ENCODE measurements at places on chromosomes 5 and 9.

DNA sequence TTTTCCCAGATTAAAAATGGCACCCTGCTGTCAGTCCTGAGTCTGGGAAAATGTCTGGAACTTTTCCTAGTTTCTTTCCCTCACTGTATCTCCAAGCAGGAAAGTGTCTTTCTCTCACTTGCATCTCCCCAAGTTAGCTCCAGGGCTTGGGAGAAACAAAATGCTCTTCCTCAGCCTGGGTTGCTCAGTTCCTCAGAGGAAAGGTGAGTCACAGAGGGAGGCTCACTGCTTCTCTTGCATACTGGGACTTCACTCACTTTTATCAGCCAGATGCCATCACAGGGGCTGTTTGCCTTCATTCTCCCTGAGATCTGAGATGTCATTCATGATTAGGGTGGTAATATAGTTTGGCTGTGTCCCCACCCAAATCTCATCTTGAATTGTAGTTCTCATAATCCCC is 519.9 kb downstream of the SEMA5A start:
- no peak for DNase-seq

GRCh38 chr5:80619086-80619485 is 35.4 kb upstream of the MSH3 start:
- DNase-seq = no peak

DNA sequence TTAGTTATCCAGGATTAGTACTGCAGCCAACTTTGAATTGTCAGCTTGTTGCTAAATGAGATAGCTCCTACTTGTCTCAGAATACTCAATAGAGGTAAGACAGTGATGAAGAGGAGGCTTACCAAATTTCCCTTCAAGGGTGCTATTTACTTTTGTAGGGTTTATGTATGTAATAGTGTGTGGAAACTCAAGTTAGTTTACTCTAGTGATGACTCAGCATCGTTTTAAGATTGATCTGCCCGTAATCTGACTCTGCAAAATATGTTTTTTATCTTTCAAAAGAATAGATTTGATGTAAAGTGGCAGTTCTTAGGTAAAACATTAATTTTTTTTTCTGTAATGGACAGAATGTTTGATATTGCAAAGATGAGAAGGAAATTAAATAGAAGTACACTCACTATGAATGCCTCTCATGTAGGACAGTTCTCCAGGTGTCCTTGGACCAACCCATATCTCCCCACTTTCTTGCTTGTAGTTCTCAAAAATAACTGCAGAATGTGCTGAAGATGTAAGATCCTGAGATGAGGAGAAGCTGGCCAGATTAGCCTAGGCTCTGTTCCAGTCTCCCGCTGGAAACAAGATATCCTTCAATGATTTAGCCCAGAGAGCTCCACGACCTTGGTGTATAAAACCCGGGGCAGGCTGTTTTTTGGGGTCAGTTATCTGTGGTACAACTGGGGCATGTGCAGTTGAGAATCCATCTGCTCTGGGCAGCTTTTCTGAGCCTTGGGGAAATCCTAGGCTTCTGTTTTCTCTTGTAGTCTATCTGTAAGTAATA is 24.4 kb upstream of the MROH2B start:
- no peak for DNase-seq

DNA sequence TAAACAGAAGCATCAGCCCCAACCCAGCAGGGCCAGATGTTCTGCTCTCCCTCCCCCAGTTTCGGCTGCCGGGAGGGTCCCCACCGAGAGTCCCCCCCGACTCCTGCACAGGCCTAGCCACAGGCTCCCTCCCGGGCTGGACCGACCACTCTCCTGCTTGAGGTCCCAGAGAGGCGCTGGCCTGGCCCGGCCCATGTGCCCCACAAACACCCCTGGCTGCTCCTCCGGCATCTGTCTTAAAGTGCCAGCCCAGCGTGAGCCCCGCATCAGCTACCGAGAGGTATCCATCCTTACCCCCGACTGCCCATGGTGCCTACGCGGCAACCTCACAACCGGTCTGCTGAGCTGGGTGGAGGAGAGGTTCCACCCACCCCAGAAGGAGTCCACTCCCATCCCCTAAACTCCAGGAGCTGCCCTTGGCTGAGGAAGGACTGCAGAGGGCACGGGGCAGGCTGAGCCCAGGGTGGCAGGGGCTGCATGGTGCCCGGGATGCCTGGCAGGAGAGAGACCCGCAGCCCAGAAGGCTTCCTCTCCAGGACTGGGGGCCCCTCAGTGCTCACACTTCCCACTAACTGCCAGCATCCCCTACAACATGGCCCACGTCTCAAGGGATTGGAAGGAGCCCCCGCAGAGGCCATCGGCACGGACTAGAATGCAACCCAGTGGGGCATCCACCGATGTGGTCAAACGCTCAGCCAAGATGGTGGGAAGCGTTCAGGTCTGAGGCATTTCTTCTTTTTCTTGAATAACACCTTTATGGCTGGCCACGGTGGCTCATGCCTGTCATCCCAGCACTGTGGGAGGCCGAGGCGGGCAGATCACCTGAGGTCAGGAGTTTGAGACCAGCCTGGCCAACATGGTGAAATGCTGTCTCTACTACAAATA is 15.6 kb upstream of the EGFL7 start:
- DNase-seq = no peak

DNA sequence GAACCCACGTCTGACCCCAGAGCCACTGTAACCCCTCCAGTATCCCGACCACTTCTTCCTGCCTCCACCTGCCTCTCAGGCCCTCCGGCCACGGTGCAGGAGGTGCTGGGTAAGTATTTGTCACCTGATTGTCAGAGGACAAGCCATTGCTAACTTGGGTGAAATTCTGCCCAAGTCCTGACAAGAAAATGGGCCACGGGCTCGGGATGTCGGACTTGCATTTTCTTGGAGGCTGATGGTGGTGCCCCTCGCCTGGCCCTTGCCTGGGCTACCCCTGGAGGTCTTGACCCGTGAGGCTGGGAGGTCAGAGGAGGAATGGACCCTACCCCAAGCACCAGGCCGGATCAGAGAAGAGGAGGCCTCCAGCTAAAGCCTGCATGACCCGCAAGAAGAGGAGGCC is 149.7 kb upstream of the COL5A1 start:
- no peak for DNase-seq

- no peak for DNase-seq
Measured at GRCh38 chr5:74357827-74358226, 282.7 kb downstream of the ENC1 start.

GRCh38 chr5:143898381-143898780 is 86.4 kb downstream of the HMHB1 start:
- DNase-seq = no peak

GRCh38 chr9:97705354-97705950 is 8.3 kb upstream of the XPA start:
- DNase-seq = no peak

GRCh38 chr5:17132444-17133083 is 84.9 kb upstream of the BASP1 start:
- peak; percentile 11 for DNase-seq

GRCh38 chr5:55829956-55830355 is 21.2 kb upstream of the IL31RA start:
- no peak for DNase-seq

DNA sequence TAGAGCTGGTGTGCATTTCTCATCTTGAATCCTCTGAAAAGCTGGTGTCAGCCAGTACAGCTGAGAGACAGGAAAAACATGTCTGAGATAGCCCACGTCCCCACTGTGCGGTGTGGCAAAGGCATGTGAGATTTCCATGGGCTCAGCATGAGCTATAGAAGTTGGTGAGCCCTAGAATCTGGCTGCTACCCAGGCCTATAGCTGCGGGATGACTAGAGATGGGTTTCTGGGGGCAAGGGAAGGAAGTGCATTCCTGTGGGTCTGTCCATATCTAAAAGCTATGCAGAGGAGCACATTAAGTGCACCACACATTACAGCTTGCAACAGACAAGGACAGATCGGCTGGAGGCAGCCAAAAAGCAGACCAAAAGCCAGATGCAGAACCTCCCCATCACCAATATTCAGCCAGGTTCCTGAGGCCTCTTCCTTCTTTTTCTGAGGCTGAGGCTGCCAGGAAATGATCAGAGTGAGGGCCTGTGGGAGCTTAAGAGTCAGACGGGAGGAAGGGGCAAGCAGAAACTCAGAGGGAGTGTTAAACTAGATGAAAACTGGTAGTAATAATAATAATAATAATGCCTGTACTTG is 55.8 kb upstream of the RANBP3L start:
- no peak for DNase-seq

DNA sequence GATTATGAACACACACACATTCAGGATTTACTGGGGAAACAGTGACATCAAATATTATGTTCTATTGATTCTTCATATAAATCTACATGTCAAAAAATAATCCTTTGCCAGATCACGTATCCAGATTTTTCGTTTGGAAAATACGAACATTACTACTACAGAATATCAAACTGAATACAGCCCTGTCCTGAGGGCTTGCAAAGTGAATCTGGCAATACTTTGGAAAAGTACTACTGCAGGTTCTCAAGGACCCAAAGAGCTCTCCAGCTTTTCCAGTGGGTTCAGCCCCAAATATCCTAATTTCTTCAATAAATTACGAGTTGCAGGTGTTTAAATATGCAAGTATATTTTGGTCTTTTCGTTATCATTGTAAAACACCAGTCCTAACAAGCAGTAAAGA is 411 bp upstream of the NDUFS4 start:
- no peak for DNase-seq

- DNase-seq = no peak
Measured at GRCh38 chr5:55902696-55903095, 51.5 kb downstream of the IL31RA start.

- DNase-seq = no peak
Measured at GRCh38 chr5:170488570-170488969, 15.2 kb upstream of the KCNIP1 start.

- DNase-seq = no peak
Measured at GRCh38 chr5:113510836-113511451, 2.5 kb upstream of the YTHDC2 start.

GRCh38 chr9:73146111-73146815 is 5.4 kb upstream of the ANXA1 start:
- DNase-seq = no peak

DNA sequence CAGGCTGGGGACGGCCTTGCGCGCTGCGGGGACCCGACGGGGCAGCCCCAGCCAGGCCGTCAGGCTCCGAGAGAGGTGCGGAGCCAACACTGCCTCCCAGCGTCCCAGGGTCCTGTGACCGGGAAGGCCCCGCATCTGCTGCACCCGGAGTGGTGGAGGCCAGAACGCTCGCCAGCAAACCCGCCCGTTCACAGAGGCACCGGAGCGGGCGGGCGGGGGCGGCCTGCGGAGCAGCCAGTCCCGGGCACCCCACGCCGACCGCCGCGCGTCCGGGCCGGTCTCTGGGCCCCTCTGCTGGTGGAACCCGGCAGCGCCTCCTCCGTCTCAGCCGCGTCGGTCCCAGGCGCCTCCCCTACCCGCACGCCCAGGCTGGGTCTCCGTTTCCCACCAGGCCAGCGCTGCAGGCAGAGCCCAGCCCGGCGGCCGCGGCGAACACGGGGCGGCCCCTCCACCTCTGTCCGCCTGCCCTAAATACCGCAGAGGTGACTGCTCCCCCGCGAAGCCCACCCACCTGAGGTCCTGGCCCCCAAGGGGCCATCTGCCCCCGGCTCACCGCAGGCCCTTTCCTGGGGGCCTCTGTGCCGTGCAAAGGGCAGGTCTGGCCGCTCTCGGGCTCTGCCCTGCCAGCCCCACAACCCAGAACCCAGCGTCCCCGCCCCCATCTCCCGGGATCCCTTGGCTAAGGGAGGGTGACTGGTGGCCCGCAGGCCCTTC is 15.9 kb downstream of the EXD3 start:
- DNase-seq = no peak
